ENCODE measurements at places on chromosomes 3 and 15.

- peak; percentile 88 for DNase-seq
These were observed 668 bp downstream of the THRB start for GRCh38 chr3:24493746-24494617.

DNA sequence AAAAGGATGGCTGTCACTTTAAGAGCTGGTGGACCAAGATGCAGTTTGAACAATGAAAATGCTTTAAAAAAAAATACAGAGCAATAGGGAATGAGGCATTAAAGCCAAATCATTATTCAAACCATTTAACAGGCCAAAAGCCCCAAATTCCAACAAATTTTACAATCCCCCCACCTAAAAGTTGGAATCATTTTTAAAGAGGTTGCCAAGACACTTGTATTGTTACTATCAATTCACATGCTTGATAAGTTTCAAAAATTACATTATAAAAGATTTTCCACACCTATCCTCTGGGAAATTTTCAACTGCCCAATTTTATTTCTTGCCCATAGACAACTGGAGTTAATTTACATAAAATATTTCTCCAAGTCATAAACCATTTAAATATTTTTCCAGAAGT is 192.3 kb upstream of the ARHGEF26 start:
- DNase-seq = no peak

GRCh38 chr15:31326875-31327668 is 437 bp downstream of the KLF13 start:
- peak; percentile 96 for DNase-seq

- DNase-seq = no peak
These were observed 151.6 kb upstream of the MEF2A start for GRCh38 chr15:99413955-99414754.

- DNase-seq = no peak
These were observed 382.4 kb downstream of the IL5RA start for GRCh38 chr3:2727610-2728318.

- peak; percentile 34 for DNase-seq
These were observed 124.9 kb upstream of the PRR20G start for GRCh38 chr3:127412578-127413317.

DNA sequence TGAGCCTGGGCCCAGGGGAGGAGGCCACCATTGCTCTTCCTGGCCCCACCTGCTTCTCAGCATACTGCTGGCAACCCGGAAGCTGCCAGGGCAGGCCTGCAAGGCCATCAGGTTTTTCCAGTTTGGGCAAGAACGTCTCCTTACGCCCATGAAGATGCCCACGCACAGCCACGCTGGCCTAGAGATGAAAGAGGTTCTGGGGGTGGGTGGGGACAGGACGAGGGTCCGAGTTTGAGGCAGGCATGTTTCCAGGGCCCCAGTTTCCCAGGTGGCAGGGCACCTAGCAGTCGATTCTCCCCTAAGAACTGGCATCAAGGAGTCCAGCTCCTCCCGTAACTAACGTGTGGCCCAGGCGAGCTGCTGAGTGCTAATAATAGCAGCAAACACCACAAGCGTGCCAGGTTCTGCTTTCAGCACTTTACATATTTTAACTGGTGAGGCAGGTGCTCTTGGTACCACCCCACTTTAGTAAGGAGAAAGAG is 45.8 kb downstream of the ZNF710 start:
- DNase-seq = no peak

GRCh38 chr3:96449346-96449745 is 365.0 kb upstream of the EPHA6 start:
- no peak for DNase-seq

DNA sequence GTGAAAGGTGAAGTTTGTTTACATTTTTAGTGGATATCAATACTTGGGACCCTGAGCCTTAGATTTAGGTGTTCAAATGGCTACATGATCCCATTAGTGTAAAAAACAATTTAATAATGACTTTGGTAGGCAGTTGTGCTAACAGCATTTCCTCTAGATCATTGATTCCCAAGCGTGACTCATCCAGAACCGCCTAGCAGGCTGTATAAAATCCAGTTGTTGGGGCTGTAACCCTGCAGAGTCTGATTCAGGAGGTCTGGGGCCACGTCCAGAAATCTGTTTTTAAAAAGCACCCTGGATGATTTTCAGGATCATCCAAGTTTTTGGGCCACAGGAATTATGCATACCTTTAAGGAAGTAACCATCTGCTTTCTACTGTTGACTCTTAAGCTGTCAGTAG is 156.4 kb downstream of the TP63 start:
- no peak for DNase-seq

GRCh38 chr3:22231061-22231460 is 480.1 kb upstream of the ZNF385D start:
- DNase-seq = no peak

DNA sequence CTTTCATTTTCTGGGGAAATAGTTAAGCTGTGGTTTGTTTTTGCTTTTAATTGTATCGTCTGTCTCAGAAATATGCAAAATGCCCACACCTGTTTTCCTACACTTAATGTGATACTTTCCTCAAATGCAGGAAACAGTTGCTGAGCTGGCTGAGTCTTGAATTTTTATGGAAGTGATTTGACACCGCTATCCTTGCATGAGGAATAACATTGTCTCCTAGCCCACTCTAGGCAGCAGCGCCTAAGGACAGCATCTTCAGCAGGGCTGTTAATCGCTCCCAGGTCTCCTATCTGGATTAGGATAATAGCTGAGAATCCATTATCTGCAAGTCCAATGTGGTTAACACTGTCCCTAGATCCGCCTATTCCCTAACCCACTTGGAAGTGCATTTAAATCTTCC is 132.6 kb upstream of the NR2E3 start:
- no peak for DNase-seq

DNA sequence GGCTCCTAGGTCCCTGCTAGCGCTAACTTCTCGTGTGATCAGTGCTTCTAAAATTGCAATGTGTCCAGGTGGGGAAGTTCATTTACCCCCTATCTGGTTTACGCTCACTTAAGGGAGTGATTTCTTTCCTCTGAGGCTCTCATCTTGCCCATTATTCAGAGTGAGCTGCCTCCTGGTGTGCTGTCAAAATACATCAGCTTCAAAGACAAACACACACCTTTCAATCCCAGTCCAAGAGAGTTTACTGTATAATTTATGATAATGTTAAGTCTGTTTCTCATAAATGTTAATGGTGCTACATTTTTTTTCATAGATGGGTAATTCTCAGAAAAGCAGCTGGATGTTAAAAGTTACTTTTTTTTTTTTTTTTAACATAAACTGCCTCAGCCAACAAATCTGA is 112.3 kb downstream of the RORA start:
- no peak for DNase-seq

GRCh38 chr15:62906627-62907026 is 135.9 kb upstream of the TPM1 start:
- no peak for DNase-seq

- DNase-seq = no peak
These were observed 555.9 kb downstream of the IGSF11 start for GRCh38 chr3:118478706-118479276.

DNA sequence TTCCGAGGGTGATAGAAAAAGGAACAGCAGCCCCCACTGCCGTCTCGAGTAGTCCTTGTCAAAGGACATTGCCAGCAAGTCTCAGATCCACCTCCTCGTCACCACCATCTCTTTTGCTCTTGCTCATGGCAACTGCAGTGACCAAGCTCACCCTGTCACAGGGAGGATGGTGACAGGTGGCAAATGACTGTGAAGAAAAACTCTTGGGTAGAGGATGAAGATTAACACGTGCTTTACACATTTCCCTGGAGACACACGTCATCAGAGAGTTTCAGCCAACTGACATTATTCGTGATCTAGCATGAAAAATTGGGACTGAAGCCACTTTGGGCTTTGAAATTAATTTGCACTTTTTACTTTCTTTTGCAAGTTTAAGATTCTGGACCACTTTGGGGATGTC is 174.3 kb downstream of the EBLN2 start:
- no peak for DNase-seq

DNA sequence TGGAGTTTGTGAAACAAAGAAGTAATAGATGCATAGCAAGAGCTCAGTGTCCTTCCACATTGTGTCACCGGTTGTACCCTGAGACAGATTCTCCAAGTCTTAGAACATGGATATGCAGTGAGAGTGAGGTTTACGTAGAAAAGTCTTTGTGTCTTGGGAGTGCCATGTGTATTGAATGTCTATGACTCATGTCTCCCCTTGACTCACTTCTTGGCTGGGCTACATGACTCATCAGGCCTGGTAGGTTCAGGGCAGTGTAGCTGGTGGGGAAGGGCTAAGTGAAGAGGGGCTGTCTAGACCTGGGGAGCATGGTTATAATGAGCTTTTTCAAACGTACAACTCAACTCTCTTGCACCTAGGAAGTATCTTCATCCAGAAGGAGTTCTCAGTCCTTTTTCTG is 167.4 kb downstream of the GAP43 start:
- no peak for DNase-seq

GRCh38 chr15:90694987-90695386 is 22.2 kb upstream of the BLM start:
- no peak for DNase-seq

DNA sequence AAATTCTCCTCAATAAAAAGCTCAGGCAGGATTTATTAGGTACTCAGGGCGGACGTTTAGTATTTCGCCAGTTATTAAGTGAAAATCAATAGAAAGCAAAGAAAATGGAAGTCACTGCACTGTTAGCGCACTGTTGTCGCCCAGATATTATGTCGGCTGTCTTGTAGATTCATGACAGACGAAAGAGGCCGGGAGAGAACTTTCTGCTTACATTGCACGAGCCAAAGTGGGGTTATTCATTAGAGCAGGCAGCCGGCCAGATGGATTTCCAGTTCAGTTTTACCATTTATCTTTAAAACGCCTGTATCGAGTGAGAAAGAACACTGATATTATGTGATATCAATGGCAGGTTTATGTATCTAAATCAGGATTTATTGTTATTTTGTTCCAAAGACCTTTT is 866.0 kb upstream of the NR2F2 start:
- no peak for DNase-seq

DNA sequence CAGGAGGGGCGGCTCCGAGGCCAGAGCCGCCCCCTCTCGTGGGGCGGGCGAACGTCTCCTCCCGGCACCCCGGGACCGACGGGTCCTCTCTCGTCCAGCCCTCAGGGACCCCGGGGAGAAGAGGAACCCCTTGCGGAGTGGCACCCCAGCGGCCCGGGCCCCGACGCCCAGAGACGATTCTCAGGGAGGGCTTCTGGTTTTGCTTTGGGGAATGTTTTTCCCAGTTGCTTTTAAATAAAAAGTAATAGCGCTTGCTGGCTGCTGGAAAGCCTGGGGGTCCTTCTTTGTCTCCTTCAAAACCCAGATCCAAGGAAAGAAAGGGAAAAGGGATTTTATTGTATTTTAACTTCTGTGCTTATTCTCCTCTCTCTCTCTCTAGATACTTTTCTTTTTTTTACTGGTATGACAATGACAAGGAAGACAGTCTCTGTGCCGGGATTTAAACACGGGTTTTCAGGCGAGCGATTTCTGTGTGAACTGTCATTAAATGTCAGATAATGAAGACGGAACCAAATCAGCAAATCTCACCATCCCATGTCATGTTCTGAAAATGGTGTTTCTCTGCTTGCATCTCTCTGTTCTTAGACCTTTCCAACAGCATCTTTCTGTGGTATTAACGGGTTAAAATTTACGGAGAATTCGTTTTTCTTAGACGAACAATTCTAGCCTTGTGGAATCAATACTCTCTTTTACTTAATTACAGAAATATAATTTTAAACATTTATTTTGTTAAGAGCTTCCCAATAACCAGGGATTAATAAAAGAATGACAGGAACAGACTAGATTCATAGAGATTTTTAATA is 530 bp upstream of the PCOLCE2 start:
- DNase-seq = peak; percentile 75

- DNase-seq = no peak
These were observed 205.5 kb downstream of the MECOM start for GRCh38 chr3:169457807-169458697.

DNA sequence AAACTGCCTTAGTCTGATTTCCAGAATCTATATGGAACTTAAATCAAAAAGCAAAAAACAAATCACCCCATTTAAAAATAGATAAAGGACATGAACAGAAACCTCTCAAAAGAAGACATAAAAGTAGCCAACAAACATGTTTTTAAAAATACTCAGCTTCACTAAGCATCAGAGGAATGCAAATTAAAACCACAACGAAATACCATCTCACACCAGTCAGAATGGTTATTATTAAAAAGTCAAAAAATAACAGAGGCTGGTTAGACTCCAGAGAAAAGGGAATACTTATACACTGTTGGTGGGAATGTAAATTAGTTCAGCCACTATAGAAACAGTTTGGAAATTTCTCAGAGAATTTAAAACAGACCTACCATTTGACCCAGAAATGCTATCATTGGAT is 367.9 kb downstream of the ZIC4 start:
- DNase-seq = no peak

DNA sequence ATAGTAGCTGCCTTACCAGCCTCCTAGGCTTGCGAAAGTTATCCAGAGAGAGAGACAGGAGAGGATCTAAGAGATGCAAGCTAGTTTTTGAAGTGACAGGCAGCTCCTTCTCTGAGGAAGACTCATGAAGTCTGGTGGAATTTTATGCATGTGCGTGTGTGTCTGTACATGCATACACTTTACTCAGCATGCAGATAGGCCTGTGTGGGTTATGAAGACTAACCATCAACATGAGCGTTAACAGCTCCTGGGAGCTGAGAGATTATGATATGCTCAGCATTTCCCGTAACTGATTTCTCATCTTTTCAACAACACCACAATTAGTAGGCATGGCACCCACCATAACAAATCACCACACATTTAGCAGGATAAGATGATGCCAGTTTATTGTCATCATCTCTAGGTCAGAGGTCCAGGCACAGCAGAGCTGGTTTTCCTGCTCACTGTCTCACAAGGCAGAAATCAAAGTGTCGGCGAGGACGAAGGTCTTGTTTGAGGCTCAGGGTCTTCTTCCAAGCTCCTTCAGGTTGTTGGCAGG is 239.5 kb downstream of the CACNA2D3 start:
- DNase-seq = no peak

- no peak for DNase-seq
These were observed 30.6 kb upstream of the SLC6A1 start for GRCh38 chr3:10961921-10962320.

DNA sequence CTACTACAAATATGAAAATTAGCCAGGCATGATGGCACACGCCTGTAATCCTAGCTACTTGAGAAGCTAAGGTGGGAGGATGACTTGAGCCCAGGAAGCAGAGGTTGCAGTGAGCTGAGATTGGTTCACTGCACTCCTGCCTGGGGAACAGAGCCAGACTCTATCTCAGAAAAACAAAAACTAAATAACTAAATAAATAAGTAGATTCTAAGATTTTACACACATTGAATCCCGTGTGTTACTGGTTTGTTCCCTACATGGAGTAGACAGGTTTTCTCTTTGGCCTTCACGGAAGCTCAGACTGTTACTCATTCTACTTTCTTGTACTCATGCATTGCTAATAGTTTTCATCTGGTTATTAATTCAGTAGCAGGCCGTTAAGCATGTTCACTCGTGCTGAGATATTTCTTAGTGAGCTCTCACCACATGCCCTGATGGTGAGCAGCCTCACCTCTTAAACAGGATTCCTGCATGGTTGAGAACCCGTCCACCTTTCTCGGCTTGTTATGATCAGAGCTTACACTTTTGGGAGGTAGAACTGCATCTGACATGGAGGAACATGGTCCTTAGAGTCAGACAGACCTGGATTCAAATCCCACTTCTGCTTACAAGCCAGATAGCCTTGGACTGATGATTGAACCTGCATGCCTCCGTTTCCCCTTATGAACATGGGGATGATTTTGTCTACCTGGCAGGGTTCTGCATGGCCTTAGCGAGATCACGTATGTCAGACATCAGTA is 49.1 kb downstream of the CMTM7 start:
- DNase-seq = no peak
